PC-9 (cell line): ENCODE measurements at places on chromosomes 4 and X. TPM values are rescaled to one million over a fixed set of nuclear protein-coding genes. Genes with fewer than 3 reads are reported as not detected.
A peak's percentile ranks its signal among the peaks of the same experiment; 100 is the strongest.

DNA sequence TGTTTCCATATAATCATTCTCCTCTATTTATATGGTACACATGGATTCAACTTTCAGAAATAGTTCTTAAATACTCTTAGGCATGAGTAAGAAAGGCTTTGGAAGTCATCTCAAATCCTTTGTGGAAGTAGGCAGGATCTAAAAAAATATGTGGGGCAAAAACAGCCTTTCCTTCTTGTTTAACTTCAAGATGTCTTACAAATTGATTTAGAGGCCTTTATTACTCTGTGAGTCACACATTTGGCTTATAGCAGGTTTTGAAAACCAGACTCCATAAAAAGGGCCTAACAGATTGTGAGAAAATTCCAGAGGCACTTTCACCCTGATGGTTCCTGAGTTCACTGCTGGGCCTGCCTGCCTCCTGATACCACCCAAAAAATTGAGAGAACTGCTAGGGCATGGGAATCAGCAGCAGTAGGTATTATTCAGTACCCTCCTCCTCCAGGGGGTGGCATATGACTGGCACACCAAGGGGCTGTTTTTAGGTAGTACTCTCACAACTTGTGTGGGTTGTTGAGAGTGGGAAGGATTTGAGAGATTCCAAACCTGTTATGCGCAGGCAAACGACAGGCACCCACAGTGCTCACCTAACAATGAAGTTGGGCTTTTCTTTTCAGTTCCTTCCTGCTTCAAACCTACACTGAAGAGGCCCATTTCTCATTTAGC, 162.7 kb upstream of the MBNL3 start:
- no peaks in the 10 kb centered on the region for H3K36me3 ChIP-seq
- peak; percentile 21 for DNase-seq
- H3K4me3 ChIP-seq = no peak overlapping the region
- H3K27me3 ChIP-seq = no peaks in the 10 kb centered on the region

- peaks cover 29% of the 10 kb centered on the region for H3K4me1 ChIP-seq
- no peak overlapping the region for H3K27ac ChIP-seq
- no peak overlapping the region for H3K4me3 ChIP-seq
- 0 out of 2 replicates have a peak, but pooled peaks cover 6% of the 10 kb centered on the region for H3K36me3 ChIP-seq
- DNase-seq = no peak
- H3K27me3 ChIP-seq = no peaks in the 10 kb centered on the region
These were observed 54.5 kb downstream of the CLDN34 start for GRCh38 chrX:10021461-10022272.

DNA sequence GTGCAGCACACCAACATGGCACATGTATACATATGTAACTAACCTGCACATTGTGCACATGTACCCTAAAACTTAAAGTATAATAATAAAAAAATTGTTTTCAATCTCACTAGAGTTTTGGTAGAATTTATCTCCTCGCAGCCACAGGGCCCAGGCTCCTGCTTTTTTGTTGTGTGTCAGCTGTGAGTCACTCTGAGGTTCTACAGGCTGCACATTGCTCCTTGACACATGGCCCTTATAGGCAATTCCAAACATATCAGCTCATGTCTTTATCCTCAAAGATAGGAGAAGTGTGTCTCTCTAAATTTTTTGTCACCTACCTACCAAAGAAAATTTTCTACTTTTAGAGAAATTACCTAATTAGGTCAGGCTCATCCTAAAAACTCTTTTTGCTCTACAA, 252.1 kb upstream of the ADGRL3 start:
- H3K27me3 ChIP-seq = no peaks in the 10 kb centered on the region
- DNase-seq = no peak
- H3K4me3 ChIP-seq = no peak overlapping the region
- no peak overlapping the region for H3K27ac ChIP-seq
- H3K4me1 ChIP-seq = no peaks in the 10 kb centered on the region

- no peaks in the 10 kb centered on the region for H3K36me3 ChIP-seq
- DNase-seq = no peak
- H3K27me3 ChIP-seq = peaks cover 28% of the 10 kb centered on the region
- H3K27ac ChIP-seq = no peak overlapping the region
These were observed 41.4 kb upstream of the PPP2R3B start for GRCh38 chrX:427812-428725.

- H3K27me3 ChIP-seq = no peaks in the 10 kb centered on the region
- H3K4me3 ChIP-seq = no peak overlapping the region
- H3K27ac ChIP-seq = no peak overlapping the region
- H3K36me3 ChIP-seq = no peaks in the 10 kb centered on the region
- H3K4me1 ChIP-seq = no peaks in the 10 kb centered on the region
These were observed 161.4 kb downstream of the RAB28 start for GRCh38 chr4:13322681-13323101.

GRCh38 chrX:10900585-10901289, 210.4 kb upstream of the HCCS start:
- H3K4me3 ChIP-seq = no peak overlapping the region
- no peaks in the 10 kb centered on the region; the same call in 1 of the 2 replicates for H3K4me1 ChIP-seq
- no peaks in the 10 kb centered on the region for H3K27me3 ChIP-seq
- no peak for DNase-seq

DNA sequence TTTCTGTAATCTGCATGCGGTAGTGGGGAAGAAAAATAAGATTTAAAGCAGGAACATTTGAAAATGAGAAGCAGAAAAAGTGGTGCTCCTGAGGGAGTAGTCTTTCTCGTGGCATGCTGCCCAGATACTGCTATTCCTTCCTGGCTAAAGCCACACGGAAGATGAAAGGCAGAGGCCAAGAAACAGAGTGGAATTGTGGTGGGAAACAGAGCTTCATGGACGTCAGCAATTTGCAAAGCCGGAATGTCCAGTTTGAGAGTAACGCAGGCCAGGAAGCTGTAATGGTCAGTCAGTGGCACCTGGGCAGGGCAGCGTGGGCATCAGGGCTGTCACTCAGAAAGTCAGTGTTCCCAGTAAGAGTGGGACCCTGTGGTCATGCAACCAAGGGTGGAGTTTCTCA, 63.7 kb upstream of the FMR1 start:
- DNase-seq = peak; percentile 68
- no peak overlapping the region for H3K4me3 ChIP-seq
- no peaks in the 10 kb centered on the region for H3K27me3 ChIP-seq
- H3K27ac ChIP-seq = no peak overlapping the region

UGT2A1 gene
- total RNA-seq = not detected in 2 replicates

UBA6 gene
- total RNA-seq = 51.0 and 64.2 TPM in 2 replicates

AR gene
- 1.7 and 3.4 TPM in 2 replicates for total RNA-seq

DMRTC1B gene
- total RNA-seq = not detected in 2 replicates

PPP1R2C gene
- not detected in 2 replicates for total RNA-seq
